ENCODE measurements at places on chromosomes 7 and 10. TPM values are rescaled to one million over a fixed set of nuclear protein-coding genes. Genes with fewer than 3 reads are reported as not detected.

Gene ENO4
- total RNA-seq = not detected

Gene PRR15
- total RNA-seq = not detected

Gene CALCR
- not detected for total RNA-seq

Gene HOXA7
- total RNA-seq = not detected

Gene KLF14
- total RNA-seq = not detected

Gene PRPS1L1
- total RNA-seq = not detected

Gene ABCC2
- total RNA-seq = 254 TPM

Gene PDE1C
- 0.03 TPM for total RNA-seq

Gene ADD3
- 14.2 TPM for total RNA-seq

Gene SYCE1
- total RNA-seq = 2.4 TPM

Gene CLDN3
- total RNA-seq = 28.9 TPM

Gene DEPP1
- 6.8 TPM for total RNA-seq

Gene LOXL4
- 0.55 TPM for total RNA-seq

Gene HABP2
- total RNA-seq = 289 TPM

All from left lobe of liver (tissue), 2 donors.